NCI-H2107 (cell line): ENCODE measurements at places on chromosomes 5 and 9.

DNA sequence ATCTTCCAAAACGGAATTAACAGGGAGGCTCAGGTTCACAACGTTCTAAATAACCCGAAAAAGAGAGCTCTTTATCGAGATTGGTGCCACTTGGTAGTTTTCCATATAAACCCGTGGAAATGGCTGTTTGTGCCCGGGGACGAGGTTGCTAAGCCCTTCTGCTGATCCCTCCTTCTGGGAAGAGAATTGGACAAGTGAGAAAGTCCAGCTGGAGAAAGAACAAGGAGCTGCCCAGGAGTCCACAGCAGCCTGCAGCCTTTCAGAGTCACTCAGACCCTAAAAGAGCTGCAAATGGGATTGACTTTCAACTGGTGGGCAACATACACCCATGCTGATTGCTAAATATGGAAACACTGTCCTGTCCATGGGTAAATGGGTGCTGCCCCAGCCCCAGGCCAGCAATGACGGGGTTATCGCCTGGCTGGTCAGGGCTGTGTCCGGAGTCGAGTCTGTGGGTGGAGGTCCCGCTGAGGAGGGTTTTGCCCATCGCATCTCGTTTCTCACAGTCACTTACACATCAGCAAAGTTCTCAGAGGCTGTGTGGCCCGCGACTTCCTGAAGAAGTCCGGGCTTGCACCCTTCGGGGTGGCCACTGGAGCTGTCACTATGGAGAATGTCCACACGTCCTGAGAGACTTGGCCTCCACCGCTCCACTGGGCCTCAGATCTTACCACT, 40.7 kb upstream of the HSD17B3 start:
- no peak for DNase-seq

DNA sequence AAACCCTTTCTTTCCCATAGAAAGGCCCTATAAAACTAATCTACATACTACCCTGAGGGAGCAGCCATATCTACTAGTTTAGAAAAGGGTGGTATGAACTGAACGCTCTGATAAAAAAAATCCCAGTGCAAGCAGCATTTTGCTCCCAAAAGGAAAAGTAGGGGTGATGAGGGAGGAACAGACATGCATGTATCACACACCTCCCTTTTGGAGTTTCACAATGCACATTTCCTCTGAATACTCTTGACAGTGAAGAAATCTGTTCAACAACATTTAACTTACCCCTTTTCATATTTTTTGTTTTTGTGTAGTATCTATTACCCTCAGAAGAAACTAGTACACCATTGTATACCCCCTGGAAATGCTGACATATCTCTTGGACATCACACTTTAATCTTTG, 411.4 kb downstream of the MAT2B start:
- no peak for DNase-seq

GRCh38 chr5:67182301-67182790, 14.3 kb downstream of the CD180 start:
- no peak for DNase-seq

DNA sequence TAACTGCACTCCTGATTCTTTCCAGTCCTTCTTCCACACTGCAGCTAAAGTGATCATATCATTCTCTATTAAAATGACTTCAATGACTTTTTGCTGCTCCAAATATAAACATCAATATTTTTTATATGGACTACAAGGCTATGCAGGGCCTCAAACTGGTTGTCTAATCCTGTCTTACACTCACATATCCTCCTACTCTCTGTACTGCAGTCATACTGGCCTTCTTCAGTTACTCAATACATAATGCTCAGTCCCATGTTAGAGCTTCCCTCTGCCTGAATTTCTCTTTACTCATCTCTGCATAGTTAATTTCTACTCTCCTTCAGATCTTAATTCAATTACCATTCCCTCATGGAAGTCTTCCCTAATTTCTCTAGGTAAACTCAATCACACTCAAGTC, 3.4 kb downstream of the MEIKIN start:
- DNase-seq = no peak

DNA sequence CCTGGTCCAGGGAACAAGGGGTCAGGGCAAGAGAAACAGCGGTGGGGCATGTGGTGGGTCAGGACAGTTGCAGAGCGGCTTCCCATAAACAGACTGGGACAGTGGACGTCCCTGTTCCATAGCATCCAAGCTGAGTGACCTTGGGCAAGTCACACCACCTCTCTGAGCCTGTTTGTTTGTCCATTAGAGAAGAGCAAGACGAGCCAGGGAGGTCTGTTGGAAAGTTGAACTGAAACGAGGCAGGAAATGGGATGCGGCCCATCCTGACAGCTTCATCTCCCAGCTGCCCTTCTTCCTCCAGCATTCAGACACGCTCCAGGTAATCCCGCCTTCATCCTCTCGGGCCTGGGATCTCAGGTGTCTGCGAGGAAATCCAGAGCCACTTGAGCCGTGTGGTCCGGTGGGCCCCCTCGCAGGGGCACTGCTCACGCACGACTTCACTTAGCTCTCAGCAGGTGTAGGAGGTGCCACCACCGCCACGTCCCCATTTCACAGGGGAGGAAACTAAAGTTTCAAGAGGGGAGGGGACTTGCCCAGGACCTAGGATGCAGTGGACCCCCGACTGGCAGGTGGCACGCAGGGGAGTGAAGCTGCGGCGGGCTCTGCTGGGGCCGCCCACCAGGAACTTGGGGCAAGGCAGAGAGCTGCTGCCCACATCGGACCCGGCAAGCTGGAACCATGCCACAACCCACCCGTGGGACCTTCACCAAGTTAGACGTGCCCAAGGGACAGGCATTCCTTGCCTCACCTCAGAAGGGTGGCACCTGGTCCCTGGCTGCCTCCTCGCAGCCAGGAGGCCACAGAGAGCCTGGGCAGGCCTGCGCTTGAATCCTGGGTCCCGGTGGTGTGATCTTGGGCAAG, 13.0 kb downstream of the PTGES2 start:
- DNase-seq = no peak

DNA sequence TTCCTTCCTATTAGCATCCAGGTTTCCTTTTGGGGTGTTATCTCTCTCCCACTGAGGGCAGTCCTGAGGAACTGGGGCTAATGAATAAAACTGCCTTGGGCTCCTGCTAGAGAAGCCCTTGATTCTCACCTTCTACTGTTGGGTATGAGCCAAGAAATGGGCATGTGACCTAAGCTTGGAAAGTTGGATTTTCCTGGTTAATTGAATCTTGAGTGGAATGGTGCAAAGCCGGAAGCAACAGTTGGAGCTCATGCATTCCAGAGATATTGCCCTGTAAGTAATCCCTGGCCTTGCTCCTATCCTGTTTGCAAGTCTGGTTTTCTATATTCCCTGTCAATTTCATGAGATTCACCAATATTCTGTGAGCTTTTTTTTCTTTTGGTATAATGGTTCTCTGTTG, 158.5 kb upstream of the ELL2 start:
- DNase-seq = no peak

DNA sequence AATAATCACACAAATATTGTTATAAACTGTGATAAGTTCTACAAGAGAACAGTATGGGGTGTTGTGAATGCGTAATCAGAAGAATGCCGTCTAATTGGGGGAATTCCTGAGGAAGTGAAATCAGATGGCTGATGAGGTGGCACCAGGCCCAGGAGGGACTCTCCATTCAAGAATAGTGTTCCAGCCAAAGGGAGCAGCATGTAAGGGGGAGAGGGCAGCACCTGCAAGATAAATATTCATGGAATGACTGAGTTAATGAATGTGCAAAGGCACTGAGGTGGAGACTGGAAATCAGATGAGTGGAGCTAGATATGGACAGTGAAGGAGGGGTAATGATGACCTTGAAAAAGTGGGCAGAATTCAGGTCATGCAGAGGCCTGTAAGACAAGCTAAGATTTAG, 250.6 kb downstream of the ARRDC3 start:
- DNase-seq = no peak

- DNase-seq = no peak
Measured at GRCh38 chr5:5883146-5883545, 460.7 kb downstream of the ICE1 start.

GRCh38 chr5:40679148-40679912, 385 bp upstream of the PTGER4 start:
- no peak for DNase-seq

- DNase-seq = no peak
Measured at GRCh38 chr9:121671612-121672155, 20.2 kb downstream of the DAB2IP start.

DNA sequence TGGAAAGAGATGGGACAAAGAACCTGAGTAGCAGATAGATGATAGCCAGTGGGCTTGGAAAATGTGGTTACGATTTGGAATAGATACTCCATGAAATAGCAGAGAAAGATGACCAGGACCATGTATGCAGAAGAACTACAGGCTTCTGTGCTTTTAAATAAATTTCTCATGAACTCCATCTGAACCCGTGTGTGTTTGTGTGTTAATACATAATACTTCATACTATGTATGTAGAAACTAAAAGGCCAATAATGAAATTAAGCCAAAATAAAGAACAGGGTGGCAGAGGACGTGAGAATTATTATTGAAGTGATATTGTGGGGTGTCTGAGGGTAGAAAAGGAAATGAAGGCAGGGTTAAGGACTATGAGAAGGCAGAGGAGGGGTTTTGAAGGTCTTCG, 385.1 kb upstream of the RPS23 start:
- no peak for DNase-seq

GRCh38 chr5:157917899-157918809, 59.2 kb upstream of the CLINT1 start:
- DNase-seq = no peak

GRCh38 chr9:79660615-79661014, 88.8 kb downstream of the TLE4 start:
- no peak for DNase-seq

DNA sequence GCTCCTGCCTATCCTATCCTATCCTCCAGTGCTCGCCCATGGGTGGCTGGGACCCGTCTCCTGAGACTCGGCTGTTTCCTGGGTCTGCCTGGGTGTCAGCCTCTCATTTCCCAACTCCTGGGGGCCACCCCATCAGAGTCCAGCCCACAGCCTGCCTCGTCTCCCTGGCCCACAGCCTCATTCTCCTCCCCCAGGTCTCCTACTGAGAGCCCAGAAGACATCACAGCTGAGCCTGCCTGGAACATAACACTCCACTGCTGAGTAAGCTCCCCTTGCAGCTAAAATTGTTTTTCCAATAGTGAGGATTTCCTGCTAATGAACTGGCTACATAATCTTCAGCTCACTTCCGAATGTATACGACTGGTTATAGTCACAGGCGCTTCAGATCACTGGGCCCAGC, 95.3 kb downstream of the TTLL11 start:
- DNase-seq = no peak

- no peak for DNase-seq
Measured at GRCh38 chr9:112074250-112075008, 100.7 kb downstream of the SUSD1 start.

DNA sequence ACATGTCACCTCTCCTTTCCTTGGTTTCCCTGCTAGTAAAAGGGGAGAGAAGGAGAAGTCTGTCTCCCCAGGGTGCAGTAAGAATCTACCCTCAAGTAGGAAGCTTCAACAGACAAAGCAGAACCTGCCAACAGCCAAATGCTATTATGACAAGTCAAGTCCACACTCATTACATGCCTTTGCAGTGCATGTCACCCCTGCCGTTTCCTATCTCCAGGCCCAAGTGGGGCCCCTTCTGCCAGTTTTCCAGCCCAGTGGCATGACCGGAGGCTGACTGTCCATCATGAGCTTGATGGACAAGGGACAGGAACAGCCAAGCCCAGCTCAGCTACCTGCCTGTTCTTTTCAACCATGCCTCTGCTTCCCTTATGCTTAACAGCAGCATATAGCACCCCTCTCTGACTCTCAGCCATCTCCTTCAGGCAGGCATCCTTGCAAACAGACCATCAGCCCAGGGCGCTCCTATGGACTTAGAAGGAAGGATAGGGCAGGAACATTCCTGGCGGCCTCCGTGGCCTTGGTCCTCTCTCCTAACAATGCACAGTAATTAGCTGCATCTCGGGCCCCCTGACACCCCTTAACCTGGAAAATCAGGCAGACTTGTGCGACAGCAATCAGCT, 107.2 kb upstream of the RAD23B start:
- DNase-seq = no peak

DNA sequence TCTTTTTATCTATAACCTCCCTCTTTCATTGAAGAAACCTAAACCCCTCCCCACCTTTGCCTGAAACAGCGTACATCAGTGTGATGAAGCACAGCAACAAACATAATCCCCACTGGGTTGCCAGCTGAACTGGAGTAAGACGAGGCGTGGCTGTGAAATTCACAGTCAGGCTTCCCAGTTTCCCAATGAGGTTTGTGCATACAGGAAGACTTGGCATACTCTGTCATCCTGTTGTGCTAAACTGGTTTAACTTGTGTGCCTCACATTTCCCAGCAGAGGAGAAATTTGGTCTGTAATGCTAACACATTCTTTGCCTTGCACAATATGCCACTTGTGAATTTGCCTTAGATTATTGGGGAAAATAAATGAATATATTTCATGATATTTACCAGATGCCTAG, 121.5 kb downstream of the SV2C start:
- no peak for DNase-seq

DNA sequence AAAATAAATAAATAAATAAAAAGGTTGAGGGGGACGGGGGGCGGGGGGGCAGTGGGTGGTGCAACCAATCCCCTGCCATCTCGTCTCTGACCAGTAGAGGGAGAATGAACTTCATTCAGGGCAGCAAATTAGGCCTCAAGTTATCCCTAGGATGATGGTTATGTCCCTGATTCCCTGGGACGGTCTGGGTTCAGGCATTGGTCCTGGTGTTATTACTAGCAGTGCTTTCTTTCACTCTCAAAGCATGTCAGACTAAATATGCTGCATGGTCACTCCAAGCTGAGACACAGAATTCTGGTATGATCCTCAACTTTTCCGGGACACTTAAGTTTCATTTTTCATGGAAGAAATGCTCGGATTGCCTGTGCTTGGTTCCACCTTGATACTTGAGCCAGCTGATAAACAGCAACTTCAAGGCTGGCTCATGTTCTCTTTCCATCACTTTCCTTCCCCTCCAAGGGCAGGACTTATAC, 59.4 kb downstream of the DAP start:
- DNase-seq = no peak

DNA sequence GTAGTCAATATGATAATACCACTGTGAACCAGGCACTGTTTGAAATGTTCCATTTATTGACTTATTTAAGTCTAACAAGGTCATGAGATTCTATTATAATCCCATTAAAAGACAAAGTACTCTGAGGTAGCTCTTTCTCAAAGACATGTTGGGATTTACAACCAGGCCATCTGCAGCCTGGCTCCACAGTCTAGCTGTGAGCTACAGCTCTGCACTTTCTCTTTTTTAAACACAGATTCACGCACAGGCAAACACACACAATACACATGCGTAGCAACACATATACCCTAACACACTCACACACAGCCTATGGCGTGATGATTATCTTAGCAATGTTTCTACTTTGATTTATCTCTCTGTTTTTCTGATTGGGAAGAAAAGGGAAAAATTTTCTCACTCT, 174.3 kb downstream of the PRR16 start:
- no peak for DNase-seq
